ENCODE measurements at places on chromosomes 4 and X. TPM values are rescaled to one million over a fixed set of nuclear protein-coding genes. Genes with fewer than 3 reads are reported as not detected.

GAK gene
- 44.2 TPM for total RNA-seq

TMEM271 gene
- not detected for total RNA-seq

DCAF12L2 gene
- 0.11 TPM for total RNA-seq

PDCL2 gene
- not detected for total RNA-seq

KLHL4 gene
- total RNA-seq: 0.22 TPM

PRPS1 gene
- total RNA-seq: 31.4 TPM

TSPAN7 gene
- 0.11 TPM for total RNA-seq

RGN gene
- total RNA-seq: 9.6 TPM

Data from articular chondrocyte of knee joint (primary cell).